Naive thymus-derived CD8-positive, alpha-beta T cell (primary cell): ENCODE measurements at places on chromosomes 7 and 10.

DNA sequence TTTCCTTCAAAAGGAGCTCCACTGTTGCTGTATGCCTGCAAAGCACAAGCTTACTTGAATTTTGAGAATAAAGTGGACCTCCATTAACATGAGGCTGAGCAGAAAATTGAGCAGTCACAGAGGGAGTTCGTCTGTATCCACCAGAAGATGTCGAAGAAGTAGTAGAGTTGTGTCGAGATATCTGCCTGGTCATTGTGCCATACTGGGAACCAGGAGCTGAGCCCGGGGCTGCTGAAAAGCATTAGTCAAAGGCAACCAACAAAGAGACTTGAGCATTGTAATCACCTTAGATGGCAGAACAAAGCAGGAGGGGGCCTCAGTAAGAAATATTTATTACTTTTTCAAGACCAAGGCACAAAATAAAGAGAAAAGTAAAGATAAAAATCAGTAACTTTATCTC, 61.5 kb downstream of the PDSS1 start:
- peaks cover 9% of the 10 kb centered on the region for H3K4me1 ChIP-seq
- no peaks in the 10 kb centered on the region for H3K27me3 ChIP-seq
- peaks cover 3% of the 10 kb centered on the region for H3K36me3 ChIP-seq
- H3K4me3 ChIP-seq, result no peak overlapping the region
- no peak for DNase-seq

GRCh38 chr10:101725296-101726114, 30.5 kb upstream of the FBXW4 start:
- no peaks in the 10 kb centered on the region for H3K36me3 ChIP-seq
- DNase-seq, result no peak
- H3K27me3 ChIP-seq, result peaks cover 13% of the 10 kb centered on the region
- no peaks in the 10 kb centered on the region for H3K4me1 ChIP-seq
- H3K27ac ChIP-seq, result no peak overlapping the region

DNA sequence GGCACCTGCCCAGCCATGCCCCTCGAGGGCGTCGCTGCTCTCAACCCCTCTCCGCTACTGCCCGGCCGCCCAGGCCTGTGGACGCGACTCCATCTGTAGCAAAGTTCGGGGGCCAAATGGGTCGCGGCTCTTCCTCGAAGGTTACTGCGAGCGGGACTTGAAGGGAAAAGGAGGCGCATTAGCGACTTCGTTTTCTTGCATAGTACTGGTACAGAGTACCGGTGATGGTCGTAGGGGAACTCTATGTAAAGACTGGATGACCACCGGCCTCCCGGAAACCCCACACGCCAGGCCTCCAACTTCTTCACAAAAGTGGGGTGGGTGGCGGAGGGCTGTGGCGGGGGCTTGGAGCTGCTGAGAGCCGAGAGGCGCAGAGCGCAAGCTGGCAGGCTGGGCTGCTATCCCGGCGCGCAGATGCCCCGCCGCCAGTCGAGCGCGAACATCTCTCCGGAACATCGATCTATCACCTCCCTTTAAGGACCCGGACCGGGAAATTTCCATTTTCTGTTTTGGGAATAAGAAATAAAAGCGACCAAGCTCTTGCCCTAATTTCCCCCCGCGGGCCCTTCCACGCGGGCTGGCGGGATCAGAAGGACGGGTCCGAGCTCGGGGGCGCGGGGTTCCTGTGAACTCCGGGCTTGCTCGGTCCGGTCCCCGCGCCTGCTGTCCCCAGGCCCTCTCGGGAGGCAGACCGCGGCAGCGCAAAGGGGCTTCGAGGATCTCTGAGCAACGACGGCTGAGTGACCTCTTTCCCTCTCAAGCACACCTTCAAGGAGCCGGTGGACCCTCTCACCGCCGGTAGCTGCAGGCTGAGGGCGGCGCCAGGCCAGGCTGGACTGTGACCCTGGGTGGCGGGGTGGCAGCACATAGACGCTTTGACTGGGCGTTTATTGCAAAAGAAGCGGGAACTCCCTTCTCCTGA, 12.2 kb upstream of the FEZF1 start:
- H3K27ac ChIP-seq, result no peak overlapping the region
- DNase-seq, result no peak
- H3K27me3 ChIP-seq, result peaks cover 51% of the 10 kb centered on the region
- H3K4me3 ChIP-seq, result no peak overlapping the region
- H3K36me3 ChIP-seq, result peaks cover 15% of the 10 kb centered on the region

DNA sequence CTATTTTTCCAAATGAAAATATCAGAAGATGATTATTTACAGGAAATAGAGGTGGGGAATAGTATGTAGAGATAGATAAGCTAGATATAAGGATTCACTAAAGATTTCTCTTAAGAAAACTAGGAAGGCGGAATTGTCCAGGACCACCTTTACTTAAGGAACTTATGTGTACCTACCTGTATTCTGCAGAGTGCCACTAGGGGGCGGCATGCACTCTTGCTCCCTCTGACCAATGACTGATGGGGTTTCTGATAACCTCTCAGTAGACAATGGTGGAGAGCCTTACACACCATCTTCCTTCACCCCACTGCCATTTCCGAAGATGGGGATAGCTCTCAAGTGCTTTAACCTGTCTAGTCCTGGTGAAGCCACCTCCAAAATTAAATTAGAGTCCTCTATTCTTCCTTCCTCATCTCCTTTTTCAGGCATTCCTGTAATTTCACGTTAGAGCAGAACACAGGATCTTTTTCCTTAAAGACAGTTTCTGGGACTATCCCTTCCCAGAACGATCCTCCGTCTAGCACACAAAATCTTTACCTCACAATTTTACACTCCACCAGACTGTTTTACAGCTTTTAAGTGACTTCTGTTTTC, 453.1 kb downstream of the SORCS1 start:
- DNase-seq, result no peak
- no peak overlapping the region for H3K4me3 ChIP-seq
- H3K27me3 ChIP-seq, result no peaks in the 10 kb centered on the region
- no peaks in the 10 kb centered on the region for H3K4me1 ChIP-seq
- no peak overlapping the region for H3K27ac ChIP-seq
- no peaks in the 10 kb centered on the region for H3K36me3 ChIP-seq

- peaks cover 51% of the 10 kb centered on the region for H3K36me3 ChIP-seq
- H3K27me3 ChIP-seq, result no peaks in the 10 kb centered on the region
- no peak overlapping the region for H3K4me3 ChIP-seq
- no peak for DNase-seq
- H3K4me1 ChIP-seq, result peaks cover 7% of the 10 kb centered on the region
- H3K27ac ChIP-seq, result no peak overlapping the region
Measured at GRCh38 chr7:135179321-135179925, 8.9 kb upstream of the CYREN start.

- no peak overlapping the region for H3K27ac ChIP-seq
- H3K36me3 ChIP-seq, result no peaks in the 10 kb centered on the region
- DNase-seq, result no peak
- no peak overlapping the region for H3K4me3 ChIP-seq
- H3K27me3 ChIP-seq, result peaks cover 1% of the 10 kb centered on the region
- H3K4me1 ChIP-seq, result no peaks in the 10 kb centered on the region
Measured at GRCh38 chr7:6278749-6279310, 6.4 kb upstream of the CYTH3 start.

DNA sequence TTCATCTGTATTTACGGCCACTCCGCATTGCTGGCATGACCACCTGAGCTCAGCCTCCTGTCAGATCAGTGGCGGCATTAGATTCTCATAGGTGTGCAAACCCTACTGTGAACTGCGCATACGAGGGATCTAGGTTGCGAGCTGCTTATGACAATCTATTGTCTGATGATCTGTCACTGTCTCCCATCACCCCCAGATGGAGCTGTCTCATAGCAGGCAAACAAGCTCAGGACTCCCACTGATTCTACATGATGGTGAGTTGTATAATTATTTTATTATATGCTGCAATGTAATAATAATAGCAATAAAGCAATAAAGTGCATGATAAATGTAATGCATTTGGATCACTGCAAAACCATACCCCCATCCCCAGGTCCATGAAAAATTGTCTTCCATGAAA, 1172.9 kb upstream of the AUTS2 start:
- H3K36me3 ChIP-seq, result no peaks in the 10 kb centered on the region
- no peak overlapping the region for H3K27ac ChIP-seq
- no peak overlapping the region for H3K4me3 ChIP-seq

DNA sequence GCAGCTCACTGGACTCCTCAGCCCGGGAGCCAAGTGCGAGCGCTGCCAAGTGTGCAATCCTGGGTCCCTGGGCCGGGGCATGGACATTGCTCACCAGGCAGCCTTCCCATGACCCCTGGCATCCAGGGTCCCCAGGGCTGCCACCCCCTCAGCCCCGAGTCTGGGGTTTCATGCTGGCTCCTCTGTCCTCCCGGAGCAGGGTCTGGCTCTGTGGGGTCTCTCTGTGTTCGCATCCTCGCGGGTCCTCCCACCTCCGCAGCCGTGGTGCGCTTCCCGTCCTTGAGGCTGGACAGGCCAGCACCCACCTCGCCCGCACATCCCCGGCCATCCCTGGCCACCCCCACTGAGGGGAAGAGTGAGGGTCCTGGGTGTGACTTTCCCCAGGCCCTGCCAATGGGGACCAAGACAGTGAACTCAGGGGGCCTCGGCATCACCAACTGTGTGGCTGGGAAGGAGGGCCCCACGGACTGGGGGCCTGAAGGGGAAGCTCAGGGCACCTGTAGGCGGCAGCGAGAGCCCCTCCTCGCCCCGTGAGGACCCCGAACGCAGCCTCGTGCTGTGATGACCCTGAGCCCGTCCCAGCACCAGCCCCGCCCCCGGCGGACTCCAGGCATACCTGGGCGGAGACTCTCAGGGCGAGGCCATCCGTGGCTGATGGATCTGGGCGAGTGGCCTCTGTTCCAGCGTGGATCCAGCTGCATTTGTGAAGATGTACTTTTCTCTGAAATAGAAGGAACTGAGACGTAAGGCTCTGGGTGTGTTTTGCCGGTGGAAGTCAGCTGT, 50.3 kb upstream of the CFAP46 start:
- no peak overlapping the region for H3K27ac ChIP-seq
- no peaks in the 10 kb centered on the region for H3K36me3 ChIP-seq
- H3K4me3 ChIP-seq, result no peak overlapping the region
- H3K4me1 ChIP-seq, result no peaks in the 10 kb centered on the region
